GM12878 (cell line): ENCODE measurements at places on chromosomes 5 and 9.

GRCh38 chr9:35835216-35835632 is 6.2 kb downstream of the TMEM8B start:
- no peak for DNase-seq

DNA sequence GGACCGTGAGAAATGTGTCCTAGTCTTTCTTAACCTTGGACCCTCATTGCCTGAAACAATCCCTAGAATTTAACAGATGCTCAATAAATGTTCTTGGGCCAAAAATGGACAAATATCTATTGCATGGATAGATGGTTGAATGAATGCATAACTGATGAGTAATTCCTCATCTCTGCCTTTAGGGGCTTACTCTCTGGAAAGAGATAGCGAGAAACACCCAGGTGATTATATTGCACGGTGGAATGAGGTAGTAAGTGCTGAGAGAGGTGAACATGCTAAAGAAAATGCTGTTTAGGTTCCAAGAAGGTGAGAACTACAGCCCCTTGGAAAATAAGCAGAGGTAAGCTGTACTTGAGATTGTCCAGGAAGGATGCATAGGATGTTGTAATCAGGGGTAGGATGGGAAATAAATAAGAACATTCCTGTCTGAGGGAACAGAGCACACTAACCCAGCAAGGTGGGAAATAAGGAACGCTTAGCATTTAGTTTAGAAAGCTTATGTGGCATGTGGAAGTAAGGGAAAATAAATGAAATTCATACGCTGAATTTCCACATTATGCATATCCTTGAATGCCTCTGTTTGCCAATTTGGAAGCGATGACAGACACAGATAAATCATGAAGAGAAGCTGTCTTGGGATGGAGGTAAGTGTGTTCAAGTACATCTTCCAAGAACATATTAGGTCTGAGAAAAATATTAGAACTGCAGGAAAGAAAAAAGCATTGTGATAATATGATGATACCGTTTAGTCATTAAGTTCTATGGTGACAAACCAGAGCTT is 426.6 kb downstream of the ARHGEF28 start:
- no peak for DNase-seq

- DNase-seq = no peak
Observed at GRCh38 chr5:174098694-174099093, 53.2 kb downstream of the NSG2 start.

DNA sequence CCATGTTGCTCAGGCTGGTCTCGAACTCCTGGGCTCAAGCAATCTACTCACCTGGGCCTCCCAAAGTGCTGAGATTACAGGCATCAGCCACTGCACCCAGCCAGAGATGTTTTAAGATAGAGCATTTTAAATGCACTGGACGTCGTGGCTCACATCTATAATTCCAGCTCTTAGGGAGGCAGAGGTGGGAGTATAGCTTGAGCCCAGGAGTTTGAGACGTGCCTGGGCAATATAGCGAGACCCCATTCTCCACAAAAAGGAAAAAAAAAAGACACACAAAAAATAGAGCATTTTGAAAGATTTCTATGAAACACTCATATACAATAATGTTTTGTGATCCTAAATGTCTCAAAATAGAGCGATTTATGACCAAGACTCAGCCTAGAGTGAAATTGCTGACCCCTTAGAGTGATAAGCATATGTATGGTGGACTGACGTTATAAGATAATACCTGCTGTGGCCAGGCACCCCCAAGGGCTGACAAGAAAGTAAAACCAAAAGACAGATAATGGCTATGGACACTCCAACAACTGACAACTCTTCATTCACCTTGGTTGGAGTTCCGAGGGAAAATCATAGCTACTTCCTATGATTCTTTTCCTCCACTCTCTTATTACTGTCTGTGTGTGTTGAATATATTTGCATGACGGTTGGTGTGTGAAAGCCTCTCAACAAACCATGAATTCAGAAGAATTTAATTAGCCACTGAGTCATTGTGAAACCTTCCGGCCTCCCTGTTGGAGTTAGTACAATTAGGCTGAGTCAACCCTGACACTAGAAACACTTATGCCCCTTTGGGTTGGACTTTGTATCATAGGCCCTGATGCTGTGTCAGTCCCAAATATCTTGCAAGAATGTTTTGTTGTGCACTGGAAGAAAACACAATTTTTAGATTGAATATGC is 526.5 kb upstream of the NUDT12 start:
- DNase-seq = peak; percentile 45

DNA sequence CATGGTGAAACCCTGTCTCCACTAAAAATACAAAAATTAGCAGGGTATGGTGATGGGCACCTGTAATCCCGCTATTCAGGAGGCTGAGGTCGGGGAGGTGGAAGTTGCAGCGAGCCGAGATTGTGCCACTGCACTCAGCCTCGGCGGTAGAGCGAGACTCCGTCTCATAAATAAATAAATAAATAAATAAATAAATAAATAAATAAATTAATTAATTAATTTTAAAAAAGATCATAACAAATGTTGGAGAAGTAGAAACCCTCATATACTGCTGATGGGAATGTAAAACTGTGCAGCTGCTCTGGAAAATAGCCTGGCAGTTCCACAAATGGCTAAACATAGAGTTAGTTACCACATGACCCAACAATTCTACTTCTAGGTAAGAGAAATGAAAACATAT is 39.3 kb downstream of the EPB41L4B start:
- DNase-seq = no peak
